ENCODE measurements at places on chromosomes 1 and 21.

DNA sequence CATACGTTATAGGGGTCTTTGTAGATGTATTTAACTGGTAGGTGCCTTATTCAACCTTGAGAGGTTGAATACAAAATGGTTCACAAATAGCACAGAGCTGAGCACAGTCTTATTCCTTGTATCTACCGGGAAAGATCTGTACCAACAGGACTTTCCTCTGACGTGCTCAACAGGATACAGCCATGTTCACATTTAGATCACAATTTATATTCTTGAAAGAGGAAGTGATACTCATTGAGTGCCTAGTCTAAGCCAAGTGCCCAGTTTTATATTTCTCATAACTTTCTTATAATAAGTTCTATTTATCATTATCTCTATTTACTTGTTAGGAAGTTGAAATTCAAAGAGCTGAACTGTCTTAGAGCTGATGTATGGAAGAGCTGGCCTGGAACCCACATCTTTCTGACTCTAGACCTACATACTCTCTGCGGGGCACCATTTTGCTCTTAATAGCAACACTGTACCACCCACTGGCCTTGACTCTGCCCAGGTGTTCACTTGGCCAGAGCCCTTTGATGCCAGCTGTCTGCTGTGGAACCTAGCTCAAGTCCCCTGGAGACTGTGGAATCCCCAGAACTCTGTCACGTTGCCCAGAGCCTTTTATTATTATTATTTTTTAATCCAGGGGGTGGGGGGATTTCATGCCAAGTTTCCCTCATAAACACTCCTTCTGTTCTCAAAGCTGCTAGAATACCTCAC lies 156.2 kb downstream of the TPR start:
- DNase-seq: no peak

- peak; percentile 31 for DNase-seq
Observed at GRCh38 chr1:36199934-36200741, 24.1 kb upstream of the THRAP3 start.

GRCh38 chr1:247421074-247421473 lies 5.1 kb downstream of the NLRP3 start:
- DNase-seq: no peak

DNA sequence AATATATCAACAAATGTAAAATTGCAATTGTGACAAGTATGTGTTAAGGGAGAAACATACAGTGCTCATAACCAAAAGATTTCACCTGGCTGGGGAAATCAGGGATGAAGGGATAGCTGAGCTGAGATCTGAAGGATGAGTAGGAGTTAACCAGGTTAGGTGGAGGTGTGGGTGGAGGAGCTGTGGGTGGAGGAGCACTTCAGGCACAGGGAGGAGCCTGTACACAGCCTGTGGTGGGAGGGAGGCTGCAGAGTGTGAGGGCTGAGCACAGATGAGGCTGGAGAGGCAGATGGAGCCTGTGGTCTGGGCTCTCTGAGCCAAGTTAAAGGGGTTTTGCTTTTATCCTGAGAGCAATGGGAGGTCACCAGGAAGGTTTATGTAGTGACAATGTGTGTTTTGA lies 111.9 kb downstream of the XCL2 start:
- DNase-seq: no peak

DNA sequence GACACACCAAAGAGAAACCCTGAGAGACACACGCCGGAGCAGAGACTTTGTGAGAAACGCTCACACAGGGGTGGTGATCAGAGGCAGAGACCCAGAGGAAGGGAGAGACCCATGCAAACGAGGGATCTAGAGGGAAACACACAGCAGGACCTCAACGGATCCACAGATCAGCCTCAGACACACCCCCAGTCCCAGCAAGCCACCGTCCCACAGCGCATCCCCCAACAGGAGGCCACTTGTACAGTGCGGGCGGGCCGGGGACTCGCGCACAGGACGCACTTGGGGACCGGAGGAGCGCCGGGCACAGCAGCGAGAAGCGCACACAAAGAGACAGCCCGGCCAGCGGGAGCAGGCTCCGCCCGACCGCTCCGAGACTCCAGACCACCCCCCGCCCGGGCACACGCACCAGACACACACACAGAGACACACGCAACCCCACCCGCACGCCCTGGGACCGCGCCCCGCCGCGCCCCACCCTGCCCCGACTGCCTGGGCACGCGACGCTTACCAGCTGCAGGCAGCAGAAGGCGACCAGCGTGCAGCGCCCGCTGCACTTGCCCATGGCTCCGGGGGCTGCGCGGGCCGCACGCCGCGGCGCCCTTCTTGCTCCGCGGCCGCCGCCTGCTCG lies 587 bp downstream of the NKAIN1 start:
- DNase-seq: peak; percentile 87

DNA sequence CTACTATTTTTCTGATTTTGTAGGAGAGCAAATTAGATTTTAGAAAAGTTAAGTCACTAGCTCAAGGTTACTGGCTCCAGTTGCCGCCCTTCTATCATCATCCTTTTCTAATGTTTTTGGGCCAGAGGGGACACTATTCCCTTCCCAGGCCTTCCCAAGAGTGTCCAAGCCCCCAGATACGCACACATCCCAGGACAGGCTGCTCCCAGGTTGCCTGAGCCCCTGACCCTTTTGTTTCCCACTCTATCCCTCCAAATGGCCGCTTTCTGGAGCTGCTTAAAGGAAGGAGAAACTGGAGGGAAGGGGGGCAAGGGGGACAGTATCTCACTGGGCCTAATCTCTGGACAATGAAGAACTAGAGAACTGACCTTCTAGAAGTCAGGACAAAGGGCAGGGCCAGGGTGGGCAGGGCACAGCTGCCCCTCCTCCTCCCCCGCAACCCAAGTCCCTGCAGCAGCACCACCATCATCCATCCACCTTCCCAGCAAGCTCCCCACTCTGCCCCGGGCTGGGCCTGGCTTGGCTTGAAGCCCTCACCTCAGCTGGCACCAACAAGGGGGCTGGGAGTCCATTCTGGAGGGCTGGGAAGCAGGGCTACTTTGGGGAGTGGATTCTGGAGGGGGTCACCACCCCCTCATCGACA lies 1.1 kb upstream of the MAP7D1 start:
- DNase-seq: no peak

- no peak for DNase-seq
Observed at GRCh38 chr1:112805155-112805853, 90.2 kb upstream of the PPM1J start.

GRCh38 chr1:200351425-200351824 lies 58.4 kb downstream of the ZNF281 start:
- no peak for DNase-seq

GRCh38 chr1:20076710-20077461 lies 6.9 kb downstream of the PLA2G5 start:
- no peak for DNase-seq

- peak; percentile 26 for DNase-seq
Observed at GRCh38 chr1:206445911-206446356, 24.3 kb upstream of the IKBKE start.

- no peak for DNase-seq
Observed at GRCh38 chr1:3968851-3969250, 68.8 kb upstream of the C1orf174 start.

DNA sequence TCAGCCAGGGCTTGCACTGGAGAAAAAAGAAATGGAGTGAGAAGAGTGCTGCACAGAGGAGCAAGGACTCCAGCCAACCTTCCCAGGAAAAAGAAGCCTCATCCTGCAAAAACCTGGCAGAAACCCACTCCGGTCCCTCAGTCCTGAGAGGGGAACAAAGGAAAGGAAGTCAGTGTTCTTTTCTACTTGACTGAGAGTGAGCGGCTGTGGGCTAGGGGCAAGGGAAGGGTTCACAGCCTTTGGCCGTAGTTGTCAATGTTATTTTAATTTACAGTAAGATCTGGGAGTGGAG lies 8.9 kb upstream of the GOLT1A start:
- DNase-seq: no peak

DNA sequence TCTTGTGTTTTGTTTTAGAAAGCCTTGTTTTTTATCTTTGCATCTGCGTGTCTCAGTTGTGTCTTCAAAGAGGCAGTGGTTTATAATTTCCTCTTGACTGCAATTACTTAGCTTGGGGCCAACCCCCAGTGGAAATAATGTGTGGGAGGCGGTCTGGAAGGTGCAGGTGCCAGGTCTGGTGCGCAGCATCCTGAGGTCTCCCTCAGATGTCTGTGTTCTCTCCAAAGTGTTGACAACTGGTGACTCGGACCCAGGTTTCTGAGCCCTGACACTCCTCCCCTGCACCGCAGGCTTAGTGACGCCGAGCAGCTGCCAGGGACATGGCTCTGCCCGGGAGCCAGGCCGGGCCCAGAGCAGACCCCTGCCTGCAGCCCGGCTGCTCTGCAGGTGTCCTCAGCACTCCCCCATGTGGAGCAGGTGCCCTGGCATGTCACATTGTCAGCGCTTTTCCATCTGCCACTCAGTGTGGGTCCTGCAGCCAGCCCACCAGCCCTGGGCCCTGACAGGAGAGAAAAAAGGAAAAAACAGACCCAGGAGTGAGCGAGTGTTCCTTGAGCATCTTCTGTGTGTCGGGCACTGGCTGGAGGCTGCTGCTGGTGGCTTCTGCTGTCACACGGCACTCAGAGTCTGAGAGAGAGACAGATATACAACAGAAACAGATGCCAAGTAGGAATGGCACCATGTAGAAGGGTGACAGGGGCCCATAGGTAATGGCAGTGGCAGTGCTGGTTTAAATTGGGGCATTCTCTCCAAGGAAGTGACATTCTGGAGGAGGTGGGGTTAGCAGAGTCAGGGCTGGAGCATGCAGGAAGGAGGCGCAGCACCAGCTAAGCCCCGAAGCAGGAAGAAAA lies 24.8 kb upstream of the SELENON start:
- DNase-seq: peak; percentile 69

GRCh38 chr21:46355161-46356004 lies 31.4 kb downstream of the PCNT start:
- no peak for DNase-seq

DNA sequence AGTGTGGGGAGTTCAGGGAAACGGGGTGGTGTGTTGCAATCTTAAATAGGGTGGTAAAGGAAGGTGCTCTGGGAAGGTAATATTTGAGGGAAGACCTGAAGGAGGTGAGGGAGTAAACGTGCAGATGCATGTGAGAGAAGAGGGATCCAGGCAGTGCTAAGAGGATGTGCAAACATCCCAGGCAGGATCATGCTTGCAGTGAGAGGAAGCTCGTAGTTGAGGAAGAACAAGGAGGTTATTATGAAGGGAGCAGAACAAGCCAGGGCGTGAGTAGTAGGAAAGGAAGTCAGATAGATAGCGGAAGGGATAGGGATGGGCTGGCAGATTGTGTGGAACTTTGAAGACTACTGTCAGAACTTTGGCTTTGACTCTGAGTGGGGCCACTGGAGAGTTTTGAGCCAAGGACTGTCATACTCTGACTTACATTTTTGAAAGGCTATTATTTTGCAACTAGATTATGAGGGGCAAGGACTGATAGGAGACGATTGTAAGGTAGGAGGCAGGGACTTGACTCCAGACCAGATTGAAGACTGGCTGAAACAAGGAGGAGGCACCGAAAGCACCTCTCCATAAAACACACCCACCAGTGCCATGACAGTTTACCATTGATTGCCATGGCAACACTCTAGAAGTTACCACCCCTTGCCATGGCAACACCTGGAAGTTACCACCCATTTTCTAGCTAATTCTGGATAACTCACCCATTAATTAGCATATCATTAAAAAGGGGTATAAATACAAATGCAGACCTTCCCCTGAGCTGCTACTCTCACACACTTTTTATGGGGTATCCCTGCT lies 67.0 kb downstream of the XCL2 start:
- no peak for DNase-seq

DNA sequence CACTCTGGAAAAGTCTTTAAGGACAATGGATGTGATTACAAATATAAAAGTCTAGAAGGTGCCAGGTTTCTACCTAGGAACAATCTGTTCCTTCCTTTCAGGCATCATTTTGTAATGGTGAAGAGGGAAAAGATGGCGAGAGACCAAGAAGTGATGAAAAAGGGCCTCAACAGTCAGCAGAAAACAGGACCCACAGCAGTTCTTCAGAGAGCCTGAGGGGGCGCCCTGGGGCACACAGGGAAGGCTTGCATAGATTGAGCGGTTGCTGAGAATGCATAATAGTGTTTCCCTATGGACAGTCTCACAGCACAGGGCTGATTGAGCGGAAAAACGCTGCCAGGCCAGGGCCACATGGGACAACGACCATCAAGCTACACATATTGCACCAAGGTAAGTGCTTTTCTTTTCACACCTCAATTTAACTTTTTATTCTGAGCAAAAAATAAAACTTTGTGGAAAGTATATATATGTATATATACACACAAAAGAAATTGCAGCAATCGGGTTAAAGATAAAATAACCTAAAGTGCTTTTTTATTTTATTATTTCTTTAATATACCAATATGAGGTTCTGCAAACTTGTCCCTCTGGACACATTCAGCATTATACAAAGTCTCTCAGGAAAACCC lies 3.1 kb upstream of the YRDC start:
- DNase-seq: peak; percentile 77

GRCh38 chr1:21139601-21140000 lies 37.1 kb downstream of the EIF4G3 start:
- DNase-seq: peak; percentile 54

- no peak for DNase-seq
Observed at GRCh38 chr1:228918335-228918734, 183.1 kb downstream of the RHOU start.

DNA sequence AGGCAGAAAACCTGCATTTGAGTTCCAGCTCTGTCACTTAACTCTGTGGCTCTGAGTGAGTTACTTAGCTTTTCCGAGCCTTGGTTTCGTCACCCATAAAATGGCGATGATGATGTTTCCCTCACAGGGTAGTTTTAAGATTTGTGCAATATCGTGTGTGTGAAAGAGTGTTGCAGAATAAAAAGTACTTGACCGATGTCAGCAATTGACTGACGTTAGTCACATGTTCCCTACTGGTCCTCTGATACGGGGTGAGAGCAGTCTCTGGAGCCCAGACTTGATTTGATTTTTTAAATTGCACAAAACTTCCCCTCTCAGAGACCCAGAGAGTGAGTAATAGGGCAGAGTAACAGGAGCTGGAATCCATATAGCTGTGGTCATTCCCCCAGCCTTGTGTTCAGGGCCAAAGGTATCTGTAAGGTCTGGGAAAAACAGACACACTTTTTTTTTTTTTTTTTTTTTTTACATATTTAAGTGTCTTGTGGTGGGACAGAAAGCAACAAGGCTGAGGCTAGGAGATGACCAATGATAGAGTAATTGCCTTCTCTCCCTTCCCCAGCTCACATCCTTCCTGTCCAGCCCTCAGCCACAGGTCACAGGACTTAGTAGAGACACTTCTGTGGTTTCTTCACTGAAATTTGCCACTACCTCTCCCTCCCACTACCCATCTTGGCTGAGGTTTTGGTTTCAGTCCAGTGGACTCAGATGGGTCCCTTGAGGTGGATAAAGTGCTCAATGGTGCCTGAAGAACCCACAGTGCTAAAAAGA lies 2.0 kb downstream of the FCER1G start:
- no peak for DNase-seq

- DNase-seq: no peak
Observed at GRCh38 chr21:44919111-44919912, 1.4 kb downstream of the ITGB2 start.

- no peak for DNase-seq
Observed at GRCh38 chr1:90192408-90192807, 197.5 kb downstream of the ZNF326 start.
